Thymus (tissue), 14 donors: ENCODE measurements at places on chromosomes 7 and 10. TPM values are rescaled to one million over a fixed set of nuclear protein-coding genes. Genes with fewer than 3 reads are reported as not detected.

The TMEM270 gene
- 0.46 TPM for polyA plus RNA-seq

The WEE2 gene
- polyA plus RNA-seq: 0.05 TPM

The SH2B2 gene
- 3.9 TPM for polyA plus RNA-seq

The MEOX2 gene
- polyA plus RNA-seq: 3.4 TPM

The RAMP3 gene
- polyA plus RNA-seq: 23.8 TPM

The CCDC146 gene
- 15.6 TPM for polyA plus RNA-seq

The GNG11 gene
- polyA plus RNA-seq: 28.6 TPM

The EGR2 gene
- 12.1 TPM for polyA plus RNA-seq

The CPXM2 gene
- polyA plus RNA-seq: 6.9 TPM

The AKR1C4 gene
- polyA plus RNA-seq: 0.02 TPM

The NOD1 gene
- 13.6 TPM for polyA plus RNA-seq

The CACNA2D1 gene
- 5.7 TPM for polyA plus RNA-seq

The CHRM2 gene
- under 0.01 TPM for polyA plus RNA-seq
